Head of caudate nucleus (tissue), 42 donors: ENCODE measurements at places on chromosomes 5 and 9.

DNA sequence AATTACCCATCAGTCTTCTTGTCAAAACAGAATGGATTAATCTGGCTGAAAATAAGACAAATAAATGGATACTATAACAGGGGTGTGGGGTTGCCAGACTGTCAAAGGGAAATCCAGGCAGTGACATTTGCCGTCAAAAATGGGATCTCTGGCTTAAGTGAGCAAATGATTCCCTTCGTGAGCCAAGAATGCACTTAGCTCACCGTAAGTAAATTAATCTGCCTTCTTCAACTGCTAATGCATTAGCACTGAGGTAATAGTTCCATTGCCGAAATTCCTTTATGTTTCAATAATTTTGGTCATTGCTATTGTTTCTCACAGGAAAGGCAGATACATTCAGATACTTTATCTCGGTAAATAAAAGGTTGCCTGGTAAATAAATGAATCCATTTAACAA is 377.8 kb downstream of the KIAA0825 start:
- no peak for DNase-seq

DNA sequence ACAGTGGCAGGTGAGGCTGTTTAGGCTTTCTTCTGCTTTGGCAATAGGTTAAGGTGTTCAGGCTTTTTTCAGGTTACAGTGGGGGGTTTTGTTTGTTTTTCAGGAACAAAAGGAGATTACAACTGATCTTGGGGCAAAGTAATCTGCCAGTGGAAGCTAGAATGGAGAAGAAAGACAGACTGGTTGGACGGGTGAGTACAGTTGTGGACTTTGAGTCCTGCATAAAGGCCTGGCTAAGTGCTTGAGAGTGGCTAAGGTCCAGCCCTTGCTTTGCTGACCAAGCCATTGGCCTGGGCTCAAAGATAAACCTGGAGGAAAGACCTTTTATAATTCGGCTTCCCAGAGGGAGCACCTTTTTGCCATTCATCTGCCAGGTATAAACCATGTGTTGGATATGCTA is 63.1 kb downstream of the MTMR12 start:
- no peak for DNase-seq

- no peak for DNase-seq
Observed at GRCh38 chr5:4553130-4553529, 587.0 kb upstream of the ADAMTS16 start.

DNA sequence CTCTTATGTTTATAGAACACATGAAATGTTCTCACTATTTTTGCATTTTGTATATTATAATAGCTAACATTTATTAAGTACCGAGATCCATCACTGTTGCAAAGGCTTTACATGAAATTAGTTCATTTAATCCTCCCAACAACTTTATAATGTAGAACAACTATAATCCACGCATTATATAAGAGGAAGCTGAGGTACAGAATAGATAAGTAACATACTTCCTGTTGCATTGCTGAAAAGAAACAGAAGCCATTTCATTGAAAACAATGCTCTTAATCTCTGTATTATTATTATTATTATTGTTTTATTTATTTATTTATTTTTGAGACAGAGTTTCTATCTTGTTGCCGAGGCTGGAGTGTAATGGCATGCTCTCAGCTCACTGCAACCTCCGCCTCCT is 7.9 kb upstream of the INSYN2B start:
- no peak for DNase-seq

GRCh38 chr9:130824643-130825350 is 10.3 kb upstream of the ABL1 start:
- no peak for DNase-seq

DNA sequence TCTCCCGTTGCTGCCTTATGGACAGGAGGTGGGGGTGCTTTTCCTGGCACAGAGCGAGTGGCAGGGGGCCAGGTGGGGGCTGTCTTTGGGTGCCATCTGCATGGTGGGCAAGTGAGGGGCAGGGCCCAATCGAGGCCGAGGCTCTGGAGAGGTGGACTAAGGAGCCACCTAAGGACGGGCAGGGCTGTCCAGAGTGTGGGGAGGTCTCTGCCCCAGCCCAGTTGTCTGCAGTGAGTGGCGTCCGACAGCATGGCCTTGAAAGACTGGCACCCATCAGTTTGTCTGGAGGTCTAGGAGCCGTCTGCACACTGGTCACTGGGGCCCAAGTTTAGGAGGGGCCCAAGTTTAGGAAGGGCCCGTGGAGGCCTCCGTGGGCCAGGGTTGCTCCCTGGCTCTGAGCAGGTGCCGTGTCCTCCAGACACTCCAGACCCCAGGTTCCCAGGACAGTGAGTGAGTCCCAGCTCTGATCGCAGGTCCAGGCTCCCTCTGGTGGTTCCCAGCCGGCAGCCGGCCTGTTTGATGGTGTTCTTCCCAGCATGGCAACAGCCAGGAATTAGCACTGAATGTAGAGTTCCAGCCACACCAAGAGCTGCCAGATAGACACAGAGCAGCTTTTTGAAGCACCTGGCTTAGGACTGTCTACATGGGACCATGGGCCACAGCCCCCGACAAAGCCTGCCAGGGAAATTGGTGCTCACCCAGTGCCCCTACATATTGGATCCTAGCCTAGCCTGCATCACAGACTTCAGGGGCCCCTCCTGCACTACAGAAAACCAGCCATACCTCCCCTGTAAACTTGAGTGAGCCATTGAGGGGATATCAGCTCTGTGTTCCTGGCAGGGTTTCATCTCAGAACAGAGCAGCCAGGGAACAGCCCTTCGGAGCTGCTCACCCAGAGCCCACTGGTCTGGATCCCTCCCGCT is 120.9 kb downstream of the WNK2 start:
- DNase-seq, result peak; percentile 79

GRCh38 chr5:153671653-153672346 is 181.3 kb downstream of the GRIA1 start:
- no peak for DNase-seq

- no peak for DNase-seq
Observed at GRCh38 chr5:155222393-155222792, 208.8 kb downstream of the KIF4B start.

DNA sequence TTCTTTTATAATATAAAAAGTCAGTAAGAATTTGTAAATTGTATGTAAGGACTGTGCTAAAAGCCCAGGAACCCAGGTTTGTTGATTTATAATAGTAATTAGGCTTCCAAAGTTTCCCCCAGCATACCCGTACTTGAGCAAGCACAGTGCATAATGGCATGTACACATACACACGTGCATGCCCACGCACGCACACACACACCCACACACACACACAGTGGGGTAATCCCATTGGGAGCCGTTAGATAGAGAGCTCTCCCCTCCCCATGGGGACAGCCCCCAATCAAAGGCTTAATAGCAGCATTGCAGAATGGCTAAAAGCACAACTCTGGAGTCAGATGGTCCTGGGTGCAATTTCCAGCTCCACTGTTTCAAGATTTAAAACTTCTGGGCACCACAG is 319.7 kb upstream of the RFX3 start:
- DNase-seq, result no peak

DNA sequence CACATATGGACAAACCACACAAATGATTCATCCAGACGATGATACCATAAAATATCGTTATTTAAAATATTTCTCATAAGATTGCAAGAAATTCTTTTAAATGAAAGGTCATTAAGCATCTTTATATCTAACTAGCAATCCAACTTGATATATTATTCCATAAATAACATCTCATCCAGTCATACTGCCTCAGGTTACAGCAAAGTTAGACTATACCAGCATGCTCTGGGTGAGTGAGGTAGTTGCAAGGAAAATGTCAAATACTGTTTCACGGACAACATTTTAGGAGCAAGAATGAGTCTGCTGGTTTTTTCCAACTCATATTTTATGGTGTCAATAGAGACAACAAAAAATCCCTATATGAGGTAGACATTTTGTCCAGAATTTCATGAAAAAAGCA is 200.9 kb upstream of the TRPM3 start:
- no peak for DNase-seq

- no peak for DNase-seq
Observed at GRCh38 chr5:10583663-10584572, 20.0 kb downstream of the ANKRD33B start.

DNA sequence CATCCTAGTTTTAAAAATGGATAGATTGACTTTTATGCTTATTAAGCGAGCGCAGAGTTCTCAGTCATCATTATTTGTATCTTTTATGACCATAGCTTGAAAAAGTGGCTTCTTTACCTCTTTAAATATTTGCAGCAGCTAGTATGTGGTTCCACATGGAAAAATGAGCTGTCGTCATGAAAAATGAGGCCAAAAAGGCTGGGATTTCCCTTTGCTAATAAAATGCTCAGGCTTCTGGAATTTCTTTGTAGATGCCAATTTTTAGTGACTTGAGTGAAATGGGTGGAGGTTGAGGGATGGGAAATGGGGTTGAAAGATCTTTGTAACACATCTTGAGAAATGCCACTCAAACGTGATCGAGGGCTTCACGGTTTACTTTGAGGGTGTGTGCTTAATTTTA is 35.2 kb downstream of the RAI14 start:
- no peak for DNase-seq

DNA sequence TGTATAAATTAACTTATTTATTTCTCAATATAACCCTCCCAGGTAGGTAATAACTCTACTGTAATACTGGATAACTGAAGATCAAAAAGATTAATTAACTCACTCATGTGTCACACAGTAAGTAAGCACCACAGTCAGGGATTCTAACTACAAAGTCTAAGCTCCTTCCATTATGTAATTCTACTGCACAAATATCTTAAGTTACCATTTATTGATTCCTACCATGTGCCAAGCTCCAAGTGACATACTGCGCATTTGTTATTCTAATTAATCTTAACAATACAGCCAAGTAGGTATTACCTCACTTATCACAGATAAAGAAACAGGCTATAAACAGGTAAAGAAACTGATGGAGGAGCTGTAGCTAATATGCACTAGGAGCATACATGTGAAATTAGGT is 58.3 kb downstream of the RANBP6 start:
- no peak for DNase-seq

GRCh38 chr9:5939530-5939929 is 48.8 kb downstream of the MLANA start:
- no peak for DNase-seq
